Muscle of arm (tissue), 14 donors: ENCODE measurements at places on chromosomes 13 and 19.

GRCh38 chr13:73993661-73994060 lies 140.5 kb downstream of the KLF12 start:
- no peak for DNase-seq

- no peak for DNase-seq
Measured at GRCh38 chr19:32316034-32316433, 29.4 kb upstream of the ZNF507 start.

DNA sequence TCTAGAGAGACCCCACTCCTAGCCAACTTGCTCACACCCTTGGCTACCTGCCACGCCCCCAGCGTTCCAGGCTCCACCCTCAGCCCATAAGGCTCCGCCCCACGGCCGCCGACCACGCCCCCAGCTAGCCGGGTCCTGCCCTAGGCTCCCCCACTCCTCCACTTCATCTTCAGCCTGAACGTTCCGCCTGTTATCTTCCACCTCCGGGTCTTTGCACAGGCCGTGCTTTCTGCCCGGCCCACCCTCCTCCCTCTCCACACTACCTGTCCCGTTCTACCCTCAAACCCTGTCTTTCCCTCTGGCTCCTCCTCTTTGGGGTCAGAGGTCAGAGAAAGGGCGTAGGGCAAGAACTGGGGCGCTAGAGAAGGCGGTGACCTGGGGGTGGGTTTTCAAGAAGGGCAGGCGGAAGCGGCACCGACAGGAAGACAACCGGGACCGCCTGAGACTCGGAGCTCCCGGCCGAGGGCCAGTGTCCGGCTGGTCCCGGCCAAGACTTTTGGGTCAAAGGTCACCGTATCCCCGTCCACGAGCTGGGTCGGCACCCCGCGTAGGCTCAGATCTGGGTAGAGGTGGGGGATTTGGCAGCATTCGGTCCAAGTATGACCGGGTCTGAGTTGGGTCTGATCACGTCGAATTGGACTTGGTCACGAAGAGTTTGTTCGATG lies 2.2 kb downstream of the PDE4C start:
- no peak for DNase-seq

- no peak for DNase-seq
Measured at GRCh38 chr19:20278342-20278741, 111.3 kb downstream of the ZNF486 start.

DNA sequence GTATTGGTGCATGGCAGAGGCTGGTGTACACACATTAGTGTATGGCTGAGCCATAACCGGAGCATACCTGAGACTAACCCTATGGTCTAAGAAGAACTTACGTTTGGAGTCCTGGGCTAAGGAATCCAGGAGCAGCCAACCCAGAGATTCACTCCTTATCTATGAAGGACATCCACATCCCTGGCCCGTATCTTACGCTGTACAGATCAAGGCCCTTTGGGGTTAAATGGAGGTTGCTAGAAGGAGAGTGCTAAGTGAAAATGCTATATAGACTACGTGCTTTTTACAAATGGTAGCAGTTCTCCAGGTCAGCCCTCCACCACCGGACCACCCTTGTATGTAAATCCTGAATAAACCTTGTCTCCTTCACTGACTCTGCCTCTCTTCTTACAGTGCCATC lies 1.9 kb upstream of the SUGT1 start:
- no peak for DNase-seq

GRCh38 chr13:64924401-64924800 lies 2305.7 kb downstream of the PCDH9 start:
- DNase-seq: no peak

GRCh38 chr13:46607768-46608564 lies 55.0 kb downstream of the LRCH1 start:
- no peak for DNase-seq

- DNase-seq: no peak
Measured at GRCh38 chr13:108629181-108629752, at the start of gene MYO16. MYO16 (plus strand) TSS chr13:108629611; CDS start chr13:108629845, 234 bp downstream.

DNA sequence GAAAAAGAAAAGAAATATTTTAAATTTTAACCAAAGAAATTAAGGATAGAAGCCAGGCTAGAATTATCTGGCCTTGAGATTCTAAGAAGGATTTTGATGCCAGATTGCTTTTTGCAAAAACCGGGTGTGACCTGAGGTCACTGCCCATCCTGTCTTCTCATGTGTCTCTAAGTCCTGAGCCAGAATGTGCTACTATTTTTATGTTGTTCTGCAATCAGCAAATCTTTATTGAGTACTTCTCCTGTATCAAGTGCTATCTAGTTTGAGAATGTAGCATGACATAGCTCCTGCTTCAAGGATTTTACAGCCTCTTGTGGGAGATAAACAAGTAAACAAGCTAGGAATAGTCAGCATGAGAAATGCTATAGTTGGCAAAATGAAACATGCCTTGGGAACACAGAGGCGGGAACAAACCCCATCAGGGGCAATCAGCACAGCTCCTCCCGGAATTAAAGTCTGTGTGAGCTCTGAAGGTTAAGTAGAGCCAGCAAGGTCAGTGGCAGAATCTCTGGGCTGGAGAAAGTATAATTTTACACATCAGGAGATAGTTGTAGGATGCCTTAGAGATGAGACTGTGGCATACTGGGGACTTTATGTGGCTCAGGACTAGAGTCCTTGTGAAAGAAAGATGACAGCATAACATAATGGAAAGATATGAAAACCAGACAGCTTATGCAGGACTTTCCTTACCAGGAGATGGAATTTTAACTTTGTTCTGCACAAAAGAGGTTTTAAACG lies 899.5 kb upstream of the SLC10A2 start:
- DNase-seq: no peak

DNA sequence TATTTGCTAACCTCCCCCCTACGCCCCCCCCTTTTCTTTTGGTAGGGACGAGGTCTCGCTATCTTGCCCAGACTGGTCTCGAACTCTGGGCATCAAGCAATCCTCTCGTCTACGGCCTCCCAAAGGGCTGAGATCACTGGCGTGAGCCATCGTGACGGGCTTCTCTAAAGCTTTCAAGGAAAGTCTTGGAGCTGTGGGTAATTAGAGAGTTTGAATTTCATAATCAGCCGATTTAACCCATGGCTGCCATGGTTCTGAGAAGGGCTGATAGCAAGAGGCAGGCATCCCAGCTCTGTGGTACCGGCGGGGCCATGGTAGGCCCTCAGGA lies 679 bp upstream of the ABHD8 start:
- no peak for DNase-seq

- no peak for DNase-seq
Measured at GRCh38 chr19:29247872-29248271, 34.9 kb upstream of the UQCRFS1 start.

DNA sequence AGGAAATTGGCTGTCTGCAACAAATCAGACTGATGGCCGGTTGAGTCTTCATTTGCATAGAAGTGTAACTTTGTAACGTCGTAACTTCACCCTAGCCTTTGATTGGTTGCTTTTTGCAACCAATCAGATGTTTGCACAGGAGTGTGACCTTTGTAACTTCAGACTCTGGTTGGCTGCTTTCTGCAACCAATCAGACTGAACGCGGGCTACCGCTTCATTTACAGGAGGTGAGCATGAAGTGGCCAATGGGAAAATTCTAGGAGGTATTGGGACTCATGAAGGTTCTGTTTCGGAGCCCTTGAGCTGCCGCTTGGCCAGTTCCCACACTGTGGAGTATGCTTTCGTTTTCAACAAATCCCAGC lies 441 bp upstream of the ZNF559 start:
- no peak for DNase-seq

GRCh38 chr19:39359026-39359425 lies 16.8 kb downstream of the SAMD4B start:
- DNase-seq: no peak

DNA sequence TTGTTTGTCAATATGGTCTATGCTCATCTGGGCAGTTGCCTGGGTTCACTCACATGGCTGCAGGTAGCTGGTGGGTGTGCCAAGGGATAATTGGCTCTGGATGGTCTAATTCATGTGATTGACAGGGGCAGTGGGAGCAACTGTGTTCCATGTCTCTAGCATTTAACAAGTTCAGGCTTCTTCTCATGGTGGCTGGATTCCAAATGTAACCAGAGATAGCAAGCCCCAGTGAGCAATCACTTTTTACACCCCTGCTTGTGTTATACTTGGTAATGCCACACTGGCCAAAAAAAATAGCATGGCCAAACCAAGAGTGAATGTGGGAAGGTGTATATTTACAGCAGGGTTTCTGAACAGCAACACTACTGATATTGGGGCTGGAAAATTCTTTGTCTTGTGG lies 89.6 kb upstream of the TNFSF11 start:
- DNase-seq: no peak

DNA sequence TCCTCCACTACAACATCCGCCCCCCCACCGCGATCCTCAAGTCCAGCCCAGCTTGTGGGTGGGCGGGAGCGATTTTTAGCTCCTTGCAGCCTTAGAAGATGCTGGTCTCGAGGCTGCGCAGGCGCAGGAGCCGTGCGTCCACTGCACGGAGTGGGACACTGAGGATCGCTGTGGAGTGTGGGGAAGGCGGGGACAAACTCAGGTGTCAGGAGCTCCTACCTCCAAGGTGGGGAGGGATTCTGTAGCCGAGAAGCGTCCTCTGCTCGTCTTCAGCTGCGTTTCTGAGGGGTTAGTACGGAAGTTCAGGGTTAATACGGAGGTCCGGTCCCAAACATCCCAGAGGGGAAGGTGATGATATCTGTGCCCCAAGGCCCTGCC lies at the start of gene RTBDN:
Gene RTBDN, minus strand, starts transcription at position 14 of the 378 bp plus-strand sequence. CDS start 4,600 bp downstream, outside the sequence.
- no peak for DNase-seq

DNA sequence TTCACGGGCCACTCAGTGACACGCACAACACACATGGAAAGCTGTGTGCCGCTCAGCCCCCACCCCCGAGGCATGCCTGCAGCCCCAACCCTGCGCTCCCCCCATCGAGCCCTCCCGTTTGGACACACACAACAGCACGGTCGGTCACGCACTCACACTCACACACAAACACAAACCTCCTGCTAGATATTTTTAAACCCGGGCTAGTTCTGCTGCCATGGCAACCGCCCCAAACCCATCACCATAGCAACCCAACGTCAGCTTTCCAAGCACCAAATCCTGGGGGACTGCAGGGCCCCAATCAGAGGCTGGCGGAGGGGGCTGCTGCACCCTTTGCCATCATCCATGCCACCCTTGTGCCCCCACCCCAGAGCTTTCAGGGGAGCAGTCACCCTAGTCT lies 2.5 kb upstream of the NOVA2 start:
- DNase-seq: no peak

DNA sequence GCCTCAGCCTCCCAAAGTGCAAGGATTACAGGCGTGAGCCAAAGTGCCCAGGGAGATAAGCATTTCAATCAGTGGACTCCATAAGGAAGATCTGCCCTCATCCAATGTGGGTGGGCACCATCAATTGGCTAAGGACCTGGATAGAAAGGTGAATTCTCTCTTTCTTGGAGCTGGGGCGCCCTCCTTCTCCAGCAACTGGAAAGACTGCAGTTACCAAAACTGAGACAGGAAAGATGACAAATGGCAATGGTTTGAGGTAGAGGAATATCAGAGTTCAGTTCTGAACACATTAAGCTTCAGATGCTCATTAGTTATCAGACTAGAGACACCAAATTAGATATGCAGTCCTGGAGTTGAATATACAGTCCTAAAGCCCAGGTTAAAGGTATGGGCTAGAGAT lies 10.5 kb upstream of the ELF1 start:
- no peak for DNase-seq

- no peak for DNase-seq
Measured at GRCh38 chr13:99126821-99127220, 73.8 kb upstream of the UBAC2 start.

- DNase-seq: no peak
Measured at GRCh38 chr13:105783261-105783660, 752.2 kb downstream of the EFNB2 start.

- no peak for DNase-seq
Measured at GRCh38 chr13:96898212-96898611, 96.1 kb downstream of the OXGR1 start.

DNA sequence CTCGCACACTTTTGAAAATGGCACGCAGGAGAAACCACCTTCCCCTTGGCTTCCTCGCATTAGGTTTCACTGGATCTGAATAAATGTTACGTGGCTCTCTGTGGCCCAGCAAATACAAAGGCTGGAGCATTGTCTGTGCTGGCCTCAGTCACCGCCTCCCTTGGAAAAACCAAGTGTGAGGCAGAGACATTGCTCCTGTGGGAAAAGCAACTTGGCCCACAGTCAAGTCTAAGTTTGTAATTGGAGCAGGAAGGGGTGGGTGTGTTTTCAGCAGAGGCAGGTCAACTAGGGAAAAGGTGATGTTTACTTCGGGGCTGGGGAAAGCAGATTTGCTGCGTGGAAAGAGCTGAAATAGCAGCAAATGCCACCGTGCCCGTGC lies 101.6 kb downstream of the IRS2 start:
- DNase-seq: peak; percentile 57

DNA sequence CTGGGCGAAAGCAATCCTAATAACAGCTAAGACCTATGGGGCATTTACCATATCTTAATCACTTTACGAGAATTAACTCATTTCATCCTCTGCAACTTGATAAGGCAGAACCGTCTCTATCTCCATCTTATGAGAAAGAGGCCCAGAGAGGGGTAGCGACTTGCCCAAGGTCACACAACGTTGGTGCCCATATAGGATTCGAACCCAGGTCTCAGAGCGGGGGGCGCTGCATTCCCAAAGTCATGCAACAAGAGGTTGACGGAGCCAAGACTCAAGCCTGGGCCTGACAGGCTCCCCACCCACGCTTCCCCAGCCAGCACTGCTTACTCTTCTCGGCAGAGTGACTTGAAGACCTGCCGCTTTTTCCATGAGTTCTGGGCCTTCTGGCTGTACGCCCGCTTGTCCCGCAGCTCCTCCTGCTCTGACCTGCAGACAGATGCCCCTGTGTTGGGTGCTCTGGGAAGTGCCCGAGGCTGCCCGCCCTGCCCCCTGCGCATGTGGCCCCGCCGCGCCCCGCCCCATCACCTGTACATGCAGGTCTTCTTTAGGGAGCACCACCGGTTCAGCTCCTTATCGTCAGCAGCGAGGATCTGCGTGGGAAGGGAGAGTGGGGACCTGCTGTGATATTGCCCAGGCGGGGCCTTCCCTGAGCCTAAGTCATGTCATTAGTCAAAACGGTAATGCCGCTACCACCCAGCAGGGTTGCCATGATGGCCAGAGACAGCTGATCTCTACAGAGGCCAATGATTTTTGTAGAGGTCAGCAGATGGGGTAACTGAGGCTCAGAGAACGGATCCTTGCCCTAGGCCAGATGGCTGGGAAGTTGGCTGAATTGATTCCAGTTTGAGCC lies 10.8 kb downstream of the KRI1 start:
- DNase-seq: no peak

DNA sequence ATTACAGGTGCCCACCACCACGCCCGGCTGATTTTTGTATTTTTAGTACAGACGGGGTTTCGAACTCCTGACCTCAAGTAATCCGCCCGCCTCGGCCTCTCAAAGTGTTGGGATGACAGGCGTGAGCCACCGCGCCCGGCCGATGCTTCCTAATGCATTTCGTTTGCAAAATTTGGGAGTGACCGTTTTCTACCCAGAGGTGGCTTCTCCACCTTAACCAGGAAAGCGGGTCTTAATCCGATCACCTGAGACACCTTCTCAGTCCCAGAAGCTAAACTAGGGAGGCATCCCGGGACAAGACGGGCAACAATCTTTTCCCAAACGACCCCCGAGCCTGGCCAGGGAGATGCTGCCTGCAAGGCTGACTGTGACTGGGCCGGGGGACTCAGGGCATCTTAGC lies 14.8 kb upstream of the MATK start:
- no peak for DNase-seq
